Esophagus squamous epithelium (tissue), 5 donors: ENCODE measurements at places on chromosomes 4 and X. TPM values are rescaled to one million over a fixed set of nuclear protein-coding genes. Genes with fewer than 3 reads are reported as not detected.

The IL21 gene
- total RNA-seq: not detected

The MYL5 gene
- total RNA-seq: 7.2 TPM

The NOA1 gene
- total RNA-seq: 27.1 TPM

DNA sequence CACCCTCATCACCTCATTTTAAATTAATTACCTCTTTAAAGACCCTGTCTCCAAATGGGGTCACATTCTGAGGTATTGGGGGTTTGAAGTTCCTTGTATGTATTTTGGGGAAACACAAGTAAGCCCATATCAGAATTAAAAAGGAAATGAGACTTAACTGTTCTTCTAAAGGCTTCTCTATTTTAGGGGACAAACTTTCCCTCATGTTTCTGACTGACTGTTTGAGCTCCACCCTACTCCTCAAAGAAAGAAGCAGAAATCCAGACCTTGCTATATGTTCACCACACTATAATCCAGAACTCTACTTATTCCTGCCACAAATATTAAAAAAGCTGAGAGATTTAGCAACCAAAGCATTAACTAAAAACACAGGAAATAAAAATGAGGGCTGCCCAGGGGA lies 258.8 kb downstream of the ARHGAP24 start:
- H3K36me3 ChIP-seq: no peaks in the 10 kb centered on the region
- no peak overlapping the region for H3K4me3 ChIP-seq
- H3K27me3 ChIP-seq: no peaks in the 10 kb centered on the region
- no peak for DNase-seq
- no peak overlapping the region for H3K27ac ChIP-seq
- no peaks in the 10 kb centered on the region for H3K4me1 ChIP-seq

DNA sequence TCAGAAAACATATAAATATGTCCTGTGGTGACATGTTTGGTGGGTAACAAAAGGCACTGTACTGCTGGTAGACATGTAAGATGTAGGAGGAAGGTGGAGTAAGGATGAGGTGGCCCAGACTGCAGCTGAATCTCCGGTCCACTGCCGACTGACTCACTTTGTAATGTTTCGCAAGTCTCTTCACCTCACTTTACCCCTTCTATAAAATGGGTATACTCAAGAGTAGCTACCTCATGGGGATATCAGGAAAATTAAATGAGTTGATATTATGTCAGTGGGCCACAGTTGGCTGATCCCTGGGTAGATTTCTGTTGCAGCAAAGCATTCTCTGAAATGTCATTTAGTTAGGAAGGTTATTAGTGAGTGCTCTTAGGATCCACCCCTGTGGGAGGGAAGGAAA lies 22.1 kb downstream of the MRFAP1 start:
- peaks cover 17% of the 10 kb centered on the region for H3K4me1 ChIP-seq
- no peak overlapping the region for H3K27ac ChIP-seq
- peaks cover 32% of the 10 kb centered on the region for H3K27me3 ChIP-seq
- DNase-seq: no peak
- no peaks in the 10 kb centered on the region for H3K36me3 ChIP-seq
- H3K4me3 ChIP-seq: no peak overlapping the region

The PITX2 gene
- total RNA-seq: 0.66 TPM

DNA sequence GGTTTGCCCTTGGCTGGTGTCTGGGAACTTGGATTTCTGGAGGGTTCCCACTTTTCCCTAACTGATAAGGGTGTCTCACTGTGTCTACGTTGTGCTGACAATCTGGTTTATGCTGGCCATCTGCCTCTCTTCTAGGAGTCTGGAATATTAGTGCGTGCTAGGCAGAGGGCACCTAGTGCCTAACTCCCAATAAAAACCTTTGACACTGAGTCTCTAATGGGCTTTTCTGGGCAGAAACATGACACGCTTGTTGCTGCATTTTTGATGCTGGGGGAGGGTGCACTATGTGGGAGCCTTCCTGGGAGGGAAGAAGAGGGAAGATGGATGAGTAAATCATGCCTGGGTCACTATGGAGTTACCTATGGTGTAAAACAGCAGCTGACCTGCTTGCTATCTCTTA lies 16.3 kb upstream of the ZNF41 start:
- H3K27ac ChIP-seq: no peak overlapping the region
- H3K27me3 ChIP-seq: no peaks in the 10 kb centered on the region
- no peaks in the 10 kb centered on the region for H3K4me1 ChIP-seq
- no peak overlapping the region for H3K4me3 ChIP-seq
- no peak for DNase-seq
